Activated CD8-positive, alpha-beta memory T cell treated with anti-CD3 and anti-CD28 coated beads, Interleukin-2, amount 50 U/mL, for 4 hours (primary cell): ENCODE measurements at places on chromosomes 4 and X.

DNA sequence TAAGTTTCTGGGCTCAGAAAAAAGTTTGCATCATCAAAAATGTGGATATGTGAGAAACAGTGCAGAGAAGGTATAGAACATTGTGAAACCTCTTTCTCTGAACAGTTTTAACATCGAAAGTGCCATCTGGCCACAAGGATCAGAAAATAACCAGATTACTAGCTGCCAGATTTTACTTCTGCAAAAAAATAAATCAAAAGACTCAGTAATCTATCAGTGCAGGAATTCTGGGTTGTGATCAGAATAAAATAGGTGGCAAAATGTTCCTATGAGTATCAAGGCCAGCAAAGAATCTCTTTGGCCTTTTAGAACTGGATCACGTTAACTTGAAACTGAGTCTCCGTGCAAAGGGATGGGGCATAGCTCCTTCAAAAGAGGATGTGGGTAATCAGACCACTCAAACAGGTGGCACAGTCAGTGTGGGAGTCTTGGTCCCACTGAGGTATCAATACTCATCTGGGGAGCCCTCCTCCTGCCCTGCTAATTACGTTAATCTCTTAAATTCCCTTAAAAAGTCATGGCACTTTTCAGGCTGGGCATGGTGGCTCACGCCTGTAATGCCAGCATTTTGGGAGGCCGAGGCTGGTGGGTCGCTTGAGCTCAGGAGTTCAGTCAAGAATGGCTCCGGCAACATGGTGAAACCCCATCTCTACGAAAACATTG is 26.7 kb upstream of the RBM47 start:
- no peak for DNase-seq

DNA sequence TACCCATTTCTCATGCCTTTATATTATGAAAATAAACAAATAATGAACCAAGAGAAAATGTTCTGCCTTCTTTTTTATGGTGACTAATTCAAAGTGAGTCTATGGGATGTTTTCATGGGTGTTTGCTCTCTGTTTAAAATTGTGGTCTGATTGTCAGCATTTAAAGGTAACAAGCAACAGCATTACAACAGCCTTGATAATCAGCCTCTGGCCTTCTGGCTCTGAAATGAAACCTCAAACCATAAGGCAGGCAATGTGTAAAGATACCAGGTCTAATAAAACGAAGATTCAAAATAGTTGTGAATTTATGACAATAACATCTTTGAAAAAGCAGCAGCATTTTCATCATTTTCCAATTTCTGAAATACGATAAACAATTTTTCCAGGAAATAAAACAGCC is 63.7 kb downstream of the FAM13A start:
- no peak for DNase-seq

DNA sequence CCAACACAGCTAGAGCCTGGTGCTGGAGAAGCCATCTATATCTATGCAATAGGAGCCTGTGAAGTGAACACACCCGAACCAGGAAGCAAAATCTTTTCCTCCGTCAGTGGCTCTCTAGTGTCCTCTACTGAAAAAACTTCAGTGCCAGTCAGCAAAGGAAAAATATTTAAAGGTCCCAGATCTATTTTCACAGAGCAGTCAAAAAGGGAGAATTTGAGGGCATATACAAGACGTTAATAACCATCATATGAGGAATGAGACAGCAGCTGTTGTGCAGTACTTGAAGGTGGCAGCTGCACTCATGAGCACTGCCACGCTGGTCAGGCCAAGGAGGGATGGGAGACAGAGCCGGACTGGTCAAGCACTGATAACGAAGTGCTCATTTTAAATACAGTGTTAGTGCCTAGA is 14.4 kb downstream of the MCUB start:
- DNase-seq: no peak

GRCh38 chrX:152884171-152884570 is 13.7 kb upstream of the ZNF185 start:
- no peak for DNase-seq

GRCh38 chr4:25879991-25880651 is 17.3 kb upstream of the SEL1L3 start:
- no peak for DNase-seq

- DNase-seq: no peak
Observed at GRCh38 chr4:6197433-6198174, 2.7 kb downstream of the JAKMIP1 start.

- DNase-seq: no peak
Observed at GRCh38 chr4:54912155-54912554, 213.2 kb downstream of the KDR start.

DNA sequence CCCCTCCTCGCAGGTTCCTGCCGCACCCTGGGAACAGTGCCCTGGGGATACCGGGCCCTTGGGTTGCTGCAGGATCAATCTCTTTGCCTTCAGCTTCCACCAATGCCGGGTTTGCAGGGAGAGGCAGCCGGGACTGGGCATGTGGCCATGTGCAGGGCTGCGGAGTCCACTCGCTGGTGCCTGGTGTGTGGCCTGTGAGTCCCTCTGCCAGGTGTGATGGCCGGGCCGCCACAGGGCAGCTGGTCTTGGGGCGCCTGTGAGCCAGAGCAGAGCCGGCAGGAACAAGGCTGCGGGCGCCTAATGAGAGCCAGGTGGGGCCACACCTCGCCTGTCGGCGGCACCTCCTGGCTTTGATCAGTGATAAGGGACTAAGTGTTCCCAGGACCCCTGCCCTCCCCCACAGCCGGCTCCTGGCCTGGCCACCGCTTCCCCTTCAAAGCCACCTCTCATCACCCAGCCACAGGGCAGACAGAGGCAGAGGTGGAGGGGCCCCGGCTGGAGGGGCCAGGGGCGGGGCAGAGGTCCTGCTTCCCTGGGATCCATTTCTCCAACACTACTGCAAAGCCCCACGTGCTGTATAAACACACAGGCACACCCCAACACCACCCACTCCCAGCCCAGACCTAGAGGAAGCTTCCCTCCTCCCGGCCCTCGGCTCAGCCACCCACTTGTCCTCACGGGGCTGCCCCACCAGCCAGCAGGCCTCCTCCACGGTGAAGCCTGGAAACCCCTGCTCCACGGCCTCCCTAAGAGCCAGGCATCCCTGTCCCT is 132.7 kb downstream of the CPZ start:
- DNase-seq: no peak
